ENCODE measurements at places on chromosomes 7 and 10.

GRCh38 chr7:95963446-95963990, 191.2 kb downstream of the DYNC1I1 start:
- DNase-seq: no peak

GRCh38 chr10:102085336-102085735, 20.2 kb downstream of the HPS6 start:
- DNase-seq: no peak

DNA sequence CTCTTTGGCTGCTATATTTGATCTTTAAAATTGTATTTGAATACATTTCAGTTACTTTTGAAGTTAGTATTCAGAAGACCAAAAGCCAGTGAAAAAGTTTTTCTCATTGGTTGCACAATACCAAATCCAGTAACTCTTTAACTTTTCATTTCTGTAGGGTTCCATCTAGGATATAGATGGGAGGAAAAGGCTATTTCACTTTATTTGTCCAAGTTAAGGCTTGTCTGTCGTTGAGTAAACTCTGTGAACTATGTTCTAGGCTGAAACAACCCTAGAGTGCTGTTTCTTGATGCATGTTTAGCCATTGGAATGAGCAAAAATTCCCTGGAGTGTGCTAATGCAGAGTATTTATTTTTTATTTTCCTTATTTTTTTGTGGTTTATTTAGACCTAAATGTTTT, 834.7 kb upstream of the KCND2 start:
- no peak for DNase-seq

DNA sequence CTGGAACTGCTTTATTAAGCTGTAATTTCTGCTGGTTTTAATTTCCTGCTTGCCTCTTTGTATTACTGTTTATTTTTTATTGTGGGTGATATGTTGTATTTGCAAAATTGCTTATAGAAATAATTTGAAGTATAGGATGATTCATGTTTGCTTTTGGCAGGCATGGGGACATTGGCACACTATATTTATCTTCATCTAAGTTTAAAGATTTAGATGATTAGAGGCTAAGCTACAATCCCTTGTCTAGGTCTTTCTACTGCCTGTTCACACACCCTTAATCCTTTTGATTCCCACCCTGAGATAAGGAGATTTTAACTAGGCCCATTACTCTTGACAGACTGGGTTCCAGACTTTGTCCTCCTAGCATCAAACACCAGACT, 182.8 kb upstream of the KAT6B start:
- DNase-seq: no peak

DNA sequence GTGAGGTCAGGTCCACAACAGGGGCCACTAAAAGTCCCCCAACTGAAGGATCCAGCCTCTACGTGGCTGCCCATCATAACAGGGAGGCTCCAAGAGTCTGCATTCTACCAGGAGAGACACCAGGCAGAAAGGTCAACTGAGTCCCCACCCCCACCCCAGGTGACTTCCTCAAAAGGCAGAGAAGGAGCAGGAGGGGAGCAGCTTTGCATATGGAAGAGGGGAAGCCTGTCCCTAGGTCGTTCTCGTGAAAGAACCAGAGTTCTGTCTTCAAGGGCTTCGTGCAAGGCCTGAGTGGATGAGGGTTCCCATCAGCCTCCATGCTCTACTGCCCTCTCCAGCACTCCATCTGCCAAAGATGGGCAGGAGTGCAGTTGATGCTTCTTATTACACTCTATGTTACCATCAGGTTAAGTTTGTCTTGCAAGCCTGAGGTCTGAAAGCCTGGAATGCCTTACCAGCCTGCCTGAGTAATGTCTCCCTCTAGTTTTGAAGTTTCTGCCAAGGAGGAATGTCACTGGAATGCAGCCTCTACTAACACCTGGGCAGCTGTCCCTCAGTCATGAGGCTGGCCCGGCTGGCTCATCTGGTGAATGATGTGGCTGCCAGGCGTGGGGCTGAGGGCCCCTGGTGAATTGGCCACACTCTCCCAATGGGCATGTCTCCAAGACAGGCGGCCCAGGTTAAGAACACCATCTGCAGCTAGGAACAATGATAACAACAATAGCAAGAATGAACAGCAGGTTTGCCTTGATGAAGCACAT, 54.3 kb upstream of the SMNDC1 start:
- no peak for DNase-seq

DNA sequence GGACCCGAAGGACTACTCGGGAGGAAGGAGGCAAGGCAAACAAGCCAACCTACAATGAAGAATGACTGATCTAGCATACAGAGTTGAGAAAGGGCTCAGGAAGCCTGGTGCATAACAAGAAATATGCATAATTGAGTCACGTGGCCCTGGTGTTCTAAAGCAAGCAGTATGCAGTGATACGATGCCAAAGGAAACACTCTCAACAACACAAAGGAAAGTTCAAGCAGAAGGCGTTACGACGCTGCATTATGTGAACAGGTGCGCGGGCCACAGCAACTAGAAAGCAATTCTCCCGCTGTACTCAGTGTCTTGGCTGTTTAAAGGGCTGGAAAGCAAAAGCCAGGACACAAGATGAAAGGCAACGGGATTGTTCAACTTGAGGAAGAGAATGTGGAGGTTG, 100.8 kb downstream of the PRTFDC1 start:
- DNase-seq: no peak

All from stimulated activated CD8-positive, alpha-beta memory T cell treated with anti-CD3 and anti-CD28 coated beads, Interleukin-7, amount 100 ng/mL, for 24 hours (primary cell).